Tibial artery (tissue), 4 donors: ENCODE measurements at places on chromosomes 11 and 22.

- no peak for DNase-seq
These were observed 475.4 kb downstream of the INSC start for GRCh38 chr11:15590132-15590531.

- DNase-seq, result no peak
These were observed 390.6 kb downstream of the AASDHPPT start for GRCh38 chr11:106468086-106468485.

DNA sequence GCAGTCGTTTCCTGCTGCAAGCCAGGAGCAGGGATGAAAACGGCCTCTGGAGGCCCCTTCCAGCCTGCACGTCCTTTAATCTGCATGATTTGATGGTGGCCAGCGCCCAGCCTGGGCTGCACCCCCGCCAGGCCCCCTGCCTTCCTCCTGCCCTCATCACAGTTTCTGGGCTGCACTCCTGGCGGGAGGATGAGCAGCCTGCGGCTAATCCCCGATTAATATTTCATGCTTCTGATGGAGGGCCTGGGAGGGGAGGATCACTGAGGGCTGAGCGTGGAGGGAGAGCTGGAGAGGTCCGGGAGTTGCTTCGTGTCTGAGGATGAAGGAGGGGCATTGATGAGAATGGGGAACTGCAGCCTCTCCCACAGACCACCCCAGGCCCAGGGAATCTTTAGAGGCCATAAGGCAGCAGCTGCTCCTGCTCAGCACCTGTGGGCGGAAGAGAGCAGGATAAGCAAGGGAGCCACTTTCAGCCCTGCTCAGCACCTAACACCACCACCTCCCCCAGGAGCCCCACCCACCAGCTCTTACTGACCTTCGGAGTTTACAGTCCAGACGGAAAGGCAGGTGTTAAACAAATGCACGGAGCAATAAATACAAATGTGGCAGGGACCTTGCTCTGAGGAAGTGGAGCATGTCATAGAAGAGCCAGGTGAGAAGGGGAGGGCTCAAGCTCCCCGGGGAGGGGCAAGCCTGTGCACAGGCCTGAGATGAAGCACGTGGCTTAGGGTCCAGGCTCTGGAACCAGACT lies 135.0 kb upstream of the NECTIN1 start:
- DNase-seq, result no peak

GRCh38 chr11:18071098-18071705 lies 25.1 kb upstream of the TPH1 start:
- no peak for DNase-seq

DNA sequence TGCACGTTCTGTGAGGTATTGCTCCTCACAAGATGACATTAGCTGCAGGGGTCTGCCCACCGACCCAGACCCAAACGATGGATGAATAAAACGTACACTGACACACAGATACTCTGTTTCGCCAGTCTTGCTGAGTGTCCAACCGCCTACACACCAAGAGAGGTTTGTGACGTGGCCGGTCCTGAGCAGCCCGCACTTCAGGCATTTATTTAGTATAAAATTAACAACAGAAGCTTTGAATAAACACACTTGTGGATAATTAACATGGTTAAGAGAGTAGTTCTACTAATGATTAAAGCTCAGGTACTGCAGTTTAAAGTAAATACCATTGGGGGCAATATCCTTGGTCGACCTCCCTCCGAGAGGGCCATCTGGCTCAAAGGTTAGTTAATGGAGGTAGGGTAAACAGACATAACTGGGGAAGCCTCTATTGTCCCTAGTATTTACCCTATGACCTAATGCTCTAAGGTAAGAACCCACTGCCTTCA lies 75.7 kb downstream of the CCDC83 start:
- no peak for DNase-seq

DNA sequence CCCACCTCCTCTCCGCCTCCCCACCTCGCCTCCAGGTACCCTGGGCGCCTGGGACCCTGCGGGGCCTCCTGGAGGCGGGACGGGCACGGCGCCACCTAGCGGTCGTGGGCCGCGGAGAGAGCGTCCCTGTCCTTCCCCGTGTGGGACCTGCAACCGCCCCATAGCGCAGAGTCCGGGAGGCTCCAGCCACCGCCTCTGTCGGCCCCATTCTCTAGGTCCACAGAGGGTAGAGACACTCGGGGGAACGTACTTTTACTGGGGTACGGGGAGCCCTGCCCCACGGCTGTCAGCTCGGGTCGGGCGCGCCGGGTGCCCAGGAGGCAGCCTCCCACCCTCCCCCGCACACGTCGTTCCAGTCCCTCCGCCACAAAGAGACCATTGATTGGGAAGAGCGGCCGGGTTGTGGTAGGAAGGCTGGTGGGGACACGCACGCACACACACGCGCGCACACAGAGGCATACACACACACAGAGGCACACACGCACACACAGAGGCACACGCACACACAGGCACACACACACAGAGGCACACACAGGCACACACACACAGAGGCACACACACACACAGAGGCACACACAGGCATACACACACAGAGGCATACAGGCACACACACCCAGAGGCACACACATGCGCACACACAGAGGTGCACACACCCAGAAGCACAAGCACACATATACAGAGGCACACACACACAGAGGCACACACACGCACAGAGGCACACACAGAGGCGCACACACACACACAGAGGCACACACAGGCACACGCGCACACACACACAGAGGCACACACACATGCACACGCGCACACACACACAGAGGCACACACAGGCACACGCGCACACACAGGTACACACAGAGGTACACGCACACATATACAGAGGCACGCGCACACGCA lies 12.6 kb upstream of the NECTIN1 start:
- DNase-seq, result no peak

DNA sequence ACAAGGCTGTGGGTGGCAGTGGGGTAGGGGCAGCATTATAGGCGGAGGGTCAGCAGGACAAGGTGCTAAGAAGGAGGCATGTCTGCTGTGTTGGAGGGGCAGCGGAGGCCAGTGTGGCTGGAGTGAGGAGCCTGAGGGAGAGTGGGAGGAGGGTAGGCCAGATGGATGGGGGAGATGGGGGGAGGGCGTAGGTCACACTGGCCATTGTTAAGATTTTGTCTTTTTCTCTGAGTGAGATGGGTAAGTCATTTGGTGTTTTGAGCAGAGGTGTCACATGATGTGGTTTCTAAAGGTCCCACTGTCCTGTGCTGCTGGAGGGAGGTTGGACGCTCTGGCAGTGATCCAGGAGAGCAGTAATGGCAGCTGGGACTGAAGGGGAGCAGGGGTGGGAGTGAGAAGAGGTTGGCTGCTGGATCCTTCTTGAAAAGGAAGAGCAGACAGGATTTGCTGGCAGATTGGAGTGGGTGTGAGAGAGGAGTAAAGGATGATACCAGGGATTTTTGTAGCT lies 9.8 kb downstream of the PPP6R3 start:
- DNase-seq, result no peak

DNA sequence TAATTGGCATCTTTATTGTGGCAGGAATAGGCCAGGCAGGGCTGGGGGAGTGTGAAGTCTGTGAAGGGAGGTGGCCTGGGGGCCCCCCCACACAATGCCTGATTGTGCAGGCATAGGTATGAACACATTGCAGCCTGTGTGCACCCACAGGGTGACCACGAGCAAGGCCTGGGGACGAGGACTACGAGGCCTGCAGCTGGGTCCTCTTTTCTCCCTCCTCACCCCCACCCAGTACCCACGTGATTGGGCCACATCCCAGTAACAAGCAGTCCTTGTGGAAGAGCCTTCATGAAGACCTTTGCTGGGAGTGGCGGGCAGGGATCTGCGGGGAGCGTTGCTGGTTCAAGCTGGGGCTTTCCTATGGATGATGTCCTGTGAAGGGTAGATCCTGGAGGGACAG lies 29.3 kb downstream of the ZBTB16 start:
- no peak for DNase-seq

DNA sequence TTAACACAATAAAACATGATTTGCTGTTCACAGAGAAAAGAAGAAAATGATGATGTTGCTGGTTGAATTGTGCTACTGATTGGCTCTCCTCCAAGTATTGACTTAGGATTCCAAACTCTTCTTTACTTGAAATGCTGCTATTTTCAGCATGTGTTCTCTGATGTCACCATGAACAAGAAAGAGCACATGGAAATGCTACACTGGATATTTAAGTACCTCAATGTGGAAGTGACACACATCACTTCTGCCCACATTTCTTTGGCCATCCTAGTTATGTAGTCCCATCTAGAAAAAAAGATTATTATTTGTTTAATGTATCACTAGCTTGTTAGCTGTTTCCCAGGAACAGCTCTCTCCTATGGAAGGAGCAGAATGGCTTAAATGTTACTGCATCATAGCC lies 27.2 kb downstream of the OR52B2 start:
- DNase-seq, result no peak

GRCh38 chr11:119024430-119025098 lies 6.0 kb downstream of the TRAPPC4 start:
- DNase-seq, result no peak

- no peak for DNase-seq
These were observed 104.6 kb upstream of the ANO3 start for GRCh38 chr11:26227301-26227746.

GRCh38 chr22:33496112-33496511 lies 424.2 kb downstream of the LARGE1 start:
- no peak for DNase-seq

GRCh38 chr11:122756417-122756816 lies 81.9 kb upstream of the CRTAM start:
- no peak for DNase-seq

DNA sequence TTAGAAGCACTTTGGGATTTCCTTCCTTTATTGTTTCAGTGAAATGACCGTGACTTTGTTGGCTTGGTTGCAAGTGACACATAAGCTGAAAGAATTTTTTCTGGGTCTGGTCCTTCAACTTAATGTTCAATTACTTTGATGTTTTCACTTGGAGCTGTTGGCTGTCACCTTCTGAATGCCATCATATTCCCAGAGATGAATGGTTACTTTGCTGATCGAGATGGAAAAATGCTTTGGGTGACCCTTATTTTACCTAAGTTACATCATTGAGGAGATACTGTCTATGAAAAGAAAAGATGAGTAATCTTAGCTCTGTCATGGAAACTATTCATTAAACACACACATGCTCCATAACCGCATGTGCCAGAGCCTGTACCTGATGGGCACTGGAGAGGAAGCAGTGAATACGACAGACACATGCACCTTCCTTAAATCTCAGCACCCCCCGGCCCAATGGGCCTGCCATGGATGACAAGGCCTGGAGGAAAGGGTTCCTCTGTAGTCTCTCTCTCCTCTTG lies 76.9 kb downstream of the TENM4 start:
- DNase-seq, result no peak

- peak; percentile 69 for DNase-seq
These were observed 76.9 kb downstream of the PIWIL3 start for GRCh38 chr22:24697621-24698082.
